ENCODE measurements at places on chromosomes 2 and 18.

- DNase-seq: no peak
Observed at GRCh38 chr18:74990563-74991081, 218.3 kb downstream of the PTGR3 start.

DNA sequence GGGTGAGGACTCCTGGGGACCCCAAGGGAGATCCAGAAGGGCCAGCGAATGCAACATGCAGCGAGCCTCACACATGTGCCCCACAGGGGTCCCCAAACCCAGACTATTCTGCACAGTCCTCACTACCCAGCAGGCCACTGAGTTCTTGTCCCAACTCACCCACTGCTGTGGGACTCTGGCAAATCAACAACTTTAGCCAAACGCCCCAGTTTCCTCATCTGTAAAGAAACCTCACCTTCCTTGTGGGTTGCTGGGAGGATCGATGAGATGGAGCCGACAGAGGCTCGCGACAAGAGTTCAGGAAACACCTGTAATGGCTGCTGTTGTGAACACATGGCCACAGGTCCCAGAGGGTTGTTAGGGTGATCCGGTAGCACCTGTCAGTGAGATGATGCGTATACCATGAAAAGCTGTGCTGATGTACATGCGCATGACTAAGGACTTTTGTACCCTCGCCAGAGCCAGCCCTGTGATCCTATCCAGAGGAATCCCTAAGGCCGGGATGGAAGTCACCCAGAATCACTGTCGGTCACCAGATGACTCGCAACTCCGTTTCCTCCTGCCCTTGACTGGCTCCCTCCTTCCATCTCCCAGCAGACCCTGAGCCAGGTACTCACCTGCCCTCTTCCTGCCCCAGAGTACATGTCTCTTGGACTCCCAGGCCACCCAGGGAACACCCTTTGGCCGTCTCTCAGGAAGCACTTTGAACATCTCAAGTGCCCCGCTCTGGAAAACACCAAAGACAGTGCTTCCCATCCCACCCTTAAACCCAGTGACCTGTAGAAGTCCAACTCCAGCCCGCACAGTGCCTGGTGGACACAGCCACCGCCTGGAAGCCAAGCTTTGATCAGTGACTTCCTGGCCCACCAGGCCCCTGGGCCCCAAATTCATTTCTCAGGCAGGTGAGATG is 103.3 kb upstream of the ID2 start:
- no peak for DNase-seq

GRCh38 chr2:144403933-144404332 is 116.0 kb downstream of the ZEB2 start:
- no peak for DNase-seq

DNA sequence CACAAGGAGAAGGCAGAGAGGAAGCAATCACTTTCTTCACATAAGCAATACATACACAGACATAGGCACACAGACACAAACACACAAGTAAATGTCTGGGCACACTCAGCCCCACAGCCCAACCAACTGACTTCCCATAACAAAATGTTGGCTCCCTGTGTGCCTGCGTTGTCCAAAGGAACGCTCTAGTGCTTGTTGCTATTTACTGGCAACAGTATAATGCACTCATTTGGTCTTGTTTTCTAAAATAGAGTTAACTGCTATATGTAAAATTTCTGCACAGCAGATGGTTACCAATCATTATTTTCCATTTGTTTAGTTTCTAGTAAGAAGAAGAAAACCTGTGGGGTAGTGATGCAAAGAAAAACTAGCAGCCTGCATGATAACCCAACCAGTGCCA is 16.5 kb downstream of the FIGN start:
- DNase-seq: no peak

- DNase-seq: no peak
Observed at GRCh38 chr2:218782528-218782844, 539 bp downstream of the CYP27A1 start.

All from neural crest cell (in vitro differentiated cells).